ENCODE measurements at places on chromosomes 2 and 18. TPM values are rescaled to one million over a fixed set of nuclear protein-coding genes. Genes with fewer than 3 reads are reported as not detected.
A peak's percentile ranks its signal among the peaks of the same experiment; 100 is the strongest.

- no peak for DNase-seq
- H3K36me3 ChIP-seq, result no peaks in the 10 kb centered on the region
- no peaks in the 10 kb centered on the region for H3K27me3 ChIP-seq
- H3K4me3 ChIP-seq, result no peak overlapping the region
- H3K27ac ChIP-seq, result no peak overlapping the region
Measured at GRCh38 chr2:3270095-3270478, 107.5 kb downstream of the EIPR1 start.

- no peak overlapping the region for H3K4me3 ChIP-seq
- H3K4me1 ChIP-seq, result no peaks in the 10 kb centered on the region
- no peaks in the 10 kb centered on the region for H3K27me3 ChIP-seq
- H3K27ac ChIP-seq, result no peak overlapping the region
- no peak for DNase-seq
Measured at GRCh38 chr2:119721043-119721442, 38.7 kb upstream of the PTPN4 start.

DNA sequence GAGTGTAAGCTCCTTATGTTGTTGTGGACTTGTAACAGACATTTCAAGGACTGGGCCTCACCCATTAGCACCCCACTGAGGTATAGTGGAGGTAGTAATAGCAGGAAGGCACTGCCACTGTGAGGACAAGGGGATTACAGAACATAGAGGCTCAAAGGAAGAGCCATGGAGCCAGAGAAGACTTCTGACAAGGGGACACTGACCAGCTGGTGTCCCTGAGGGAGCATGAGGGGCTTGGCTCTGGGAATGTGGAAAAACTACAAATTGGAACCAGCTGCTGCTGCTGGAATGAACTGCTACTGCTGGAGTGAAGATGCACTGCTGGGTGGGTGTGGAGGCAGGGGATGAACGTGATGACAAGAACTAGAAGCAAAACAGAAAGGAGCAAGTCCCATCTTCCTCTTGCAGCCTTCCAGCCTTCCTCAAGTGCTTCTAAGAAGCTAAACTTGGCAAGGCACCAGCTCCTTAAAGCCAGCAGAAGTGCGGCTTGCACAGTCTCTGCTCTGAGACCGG is 167.3 kb upstream of the NOSTRIN start:
- peak; percentile 93 for DNase-seq
- H3K36me3 ChIP-seq, result no peaks in the 10 kb centered on the region
- no peaks in the 10 kb centered on the region for H3K27me3 ChIP-seq
- no peaks in the 10 kb centered on the region for H3K4me1 ChIP-seq

DNA sequence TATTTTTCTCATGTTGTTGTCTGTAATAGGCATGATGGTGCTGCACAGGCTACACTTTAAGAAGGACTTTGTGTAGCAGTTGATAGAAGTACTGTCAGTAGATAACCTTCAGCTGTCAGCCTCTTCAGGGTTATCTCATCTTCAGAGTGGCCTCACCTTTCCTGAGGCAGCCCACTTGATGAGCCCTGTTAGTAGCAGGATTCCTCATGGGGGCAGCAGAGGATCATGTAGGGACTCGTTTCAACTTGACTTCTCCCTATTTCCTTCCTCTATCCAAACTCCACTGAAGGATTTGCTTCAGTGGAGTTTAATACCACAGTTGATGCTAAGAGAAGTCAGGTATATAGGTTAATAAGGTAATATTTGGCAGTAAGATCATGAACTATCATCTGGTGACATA is 530.3 kb upstream of the FSIP2 start:
- no peaks in the 10 kb centered on the region for H3K36me3 ChIP-seq
- no peaks in the 10 kb centered on the region for H3K27me3 ChIP-seq
- no peak for DNase-seq
- H3K4me1 ChIP-seq, result no peaks in the 10 kb centered on the region

GCG gene
- not detected for total RNA-seq

LYG1 gene
- not detected for total RNA-seq
